Fibroblast of pulmonary artery (primary cell): ENCODE measurements at places on chromosomes 5 and 9.
A peak's percentile ranks its signal among the peaks of the same experiment; 100 is the strongest.

DNA sequence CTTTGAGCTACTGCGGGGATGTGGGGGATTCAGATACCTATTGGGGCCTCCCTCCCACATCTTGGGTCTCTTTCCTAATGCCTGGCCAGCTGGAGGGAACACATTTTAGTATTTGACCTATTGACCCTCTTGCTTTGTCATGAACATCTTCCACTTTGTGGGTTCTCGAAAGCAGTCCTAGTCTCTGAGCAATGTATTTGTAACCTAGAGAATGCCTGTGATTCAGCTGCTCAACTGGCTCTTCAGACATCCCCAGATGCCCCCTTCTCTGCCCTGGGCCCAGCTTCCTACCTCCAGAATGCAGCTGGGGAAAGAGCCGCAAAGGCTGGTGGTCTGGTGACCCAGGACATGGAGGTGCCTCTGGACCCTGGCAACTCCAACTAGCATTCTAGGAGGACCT is 32.2 kb downstream of the APTX start:
- DNase-seq = no peak

DNA sequence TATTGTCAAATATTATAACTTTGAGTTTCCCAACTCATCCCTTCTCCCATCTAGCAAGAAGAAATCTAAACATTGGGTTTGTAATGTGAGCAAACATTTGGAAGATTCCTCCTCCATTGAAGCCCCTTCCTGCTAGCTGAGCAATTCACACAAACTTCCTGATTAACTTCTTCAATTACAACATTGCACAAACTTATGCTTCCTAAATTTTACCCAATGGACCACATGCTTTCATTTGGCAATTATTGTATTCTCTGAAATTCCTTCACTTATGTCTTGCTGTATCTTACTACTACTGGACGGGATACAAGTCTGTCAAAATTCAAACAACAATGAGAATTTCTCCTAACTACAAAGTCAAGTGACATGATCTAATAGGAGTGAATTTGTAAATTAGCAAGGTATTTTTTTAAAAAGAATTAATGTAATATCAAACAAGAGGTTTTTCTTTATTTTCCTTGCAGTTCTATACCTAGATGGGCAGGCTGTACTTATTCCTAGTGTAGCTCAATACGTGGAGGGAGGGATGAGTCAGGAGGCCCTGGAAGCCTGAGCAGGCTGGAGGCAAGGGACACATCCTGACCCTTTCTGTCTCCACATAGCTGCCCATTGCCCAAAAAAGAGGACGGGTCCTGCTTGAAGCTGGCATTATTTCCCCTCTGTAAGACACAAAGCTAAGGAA is 11.8 kb upstream of the IFNW1 start:
- DNase-seq = peak; percentile 10

- peak; percentile 78 for DNase-seq
Observed at GRCh38 chr9:124771867-124772679, 962 bp upstream of the NR6A1 start.

- DNase-seq = peak; percentile 26
Observed at GRCh38 chr5:66242050-66242715, 98.1 kb downstream of the SREK1 start.

GRCh38 chr5:79578876-79579275 is 33.4 kb upstream of the TENT2 start:
- DNase-seq = no peak

- no peak for DNase-seq
Observed at GRCh38 chr5:2486373-2486772, 265.1 kb downstream of the IRX2 start.

- peak; percentile 80 for DNase-seq
Observed at GRCh38 chr5:9207817-9208418, 338.0 kb downstream of the SEMA5A start.

GRCh38 chr9:135440620-135441019 is 39.0 kb upstream of the PPP1R26 start:
- no peak for DNase-seq

DNA sequence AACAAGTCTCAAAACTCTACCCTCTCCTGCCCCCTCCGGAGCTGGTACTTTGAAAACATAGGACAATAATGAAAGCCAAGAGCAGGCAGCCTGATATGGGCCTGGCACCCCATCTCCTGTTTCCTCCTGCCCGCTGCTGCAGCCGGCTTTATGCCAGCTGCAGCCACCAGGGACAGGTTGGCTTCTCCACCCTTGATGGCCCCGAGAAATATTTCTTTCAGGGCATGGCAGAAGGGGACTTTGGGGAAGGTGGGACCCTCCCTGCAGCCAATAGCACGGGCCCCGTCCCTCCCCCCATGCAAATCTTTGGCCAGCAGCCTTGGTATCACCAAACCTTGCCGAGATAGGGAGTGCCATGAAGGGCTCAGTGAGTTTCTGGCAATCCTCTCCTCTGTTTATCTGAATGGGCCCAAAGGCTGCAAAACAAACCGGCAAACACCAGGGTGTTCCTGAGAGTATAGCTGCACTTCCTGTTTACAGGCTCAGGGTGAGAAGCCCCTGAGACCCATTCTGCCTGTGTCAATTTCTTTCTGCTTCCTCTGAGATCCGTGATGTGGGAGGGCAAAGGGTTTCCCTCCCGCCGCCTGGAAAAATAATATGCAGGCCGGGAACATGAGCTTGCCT is 73.4 kb upstream of the BOD1 start:
- DNase-seq = no peak

DNA sequence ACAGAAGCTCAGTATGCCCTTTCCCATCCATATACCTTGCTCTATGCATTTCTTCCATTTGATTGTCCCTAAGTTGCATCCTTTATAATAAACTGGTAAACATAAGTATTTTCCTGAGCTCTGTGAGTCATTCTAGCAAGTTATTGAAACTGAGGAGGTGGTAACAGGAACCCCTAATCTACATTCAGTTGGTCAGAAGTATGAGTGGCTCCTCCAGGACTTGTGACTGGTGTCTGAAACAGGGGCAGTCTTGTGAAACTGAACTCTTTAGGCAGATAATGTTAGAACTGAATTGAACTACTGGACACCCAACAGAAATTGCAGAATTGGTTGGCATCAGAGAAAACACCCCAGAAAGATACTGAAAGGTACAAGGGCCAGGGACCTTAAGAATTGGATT is 133.1 kb upstream of the POU5F2 start:
- peak; percentile 16 for DNase-seq

DNA sequence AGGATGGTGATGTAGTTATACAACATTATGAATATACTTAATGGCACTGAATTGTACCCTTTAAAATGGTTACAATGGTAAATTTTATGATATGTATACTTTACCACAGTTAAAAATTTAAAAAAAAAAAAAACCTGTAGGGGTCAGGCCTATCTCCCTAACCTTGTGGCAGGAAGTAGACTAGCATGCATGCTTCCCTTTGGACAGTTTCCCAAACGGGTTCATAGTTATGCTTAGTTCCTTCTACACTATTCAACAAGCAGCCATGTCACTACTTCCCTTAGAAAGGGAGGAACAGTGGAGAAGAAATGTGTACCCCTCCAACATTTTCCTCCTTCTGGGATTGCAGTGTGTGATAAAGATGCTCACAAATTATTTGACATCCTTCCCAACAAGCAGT is 32.5 kb downstream of the IDNK start:
- no peak for DNase-seq

DNA sequence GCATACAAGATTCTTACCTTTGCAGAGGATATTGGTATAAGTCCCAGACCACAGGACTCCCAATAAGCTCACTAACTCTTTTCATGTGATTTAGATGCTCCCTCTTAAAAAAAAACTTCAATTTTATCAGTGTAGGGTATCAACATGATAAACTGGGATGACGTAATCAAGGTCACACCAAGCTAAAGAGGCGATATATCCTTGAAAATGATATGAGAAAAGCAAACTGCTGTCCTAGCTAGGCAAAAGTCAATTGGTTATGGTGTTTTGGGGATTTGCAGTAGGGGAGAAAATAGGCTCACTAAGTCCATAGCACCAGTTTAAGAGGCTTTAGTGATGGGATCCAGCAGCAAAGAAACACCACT is 354.4 kb downstream of the DIRAS2 start:
- no peak for DNase-seq

GRCh38 chr5:152736906-152737305 is 331.8 kb upstream of the NMUR2 start:
- no peak for DNase-seq

- no peak for DNase-seq
Observed at GRCh38 chr9:107674721-107675277, 185.2 kb upstream of the KLF4 start.

DNA sequence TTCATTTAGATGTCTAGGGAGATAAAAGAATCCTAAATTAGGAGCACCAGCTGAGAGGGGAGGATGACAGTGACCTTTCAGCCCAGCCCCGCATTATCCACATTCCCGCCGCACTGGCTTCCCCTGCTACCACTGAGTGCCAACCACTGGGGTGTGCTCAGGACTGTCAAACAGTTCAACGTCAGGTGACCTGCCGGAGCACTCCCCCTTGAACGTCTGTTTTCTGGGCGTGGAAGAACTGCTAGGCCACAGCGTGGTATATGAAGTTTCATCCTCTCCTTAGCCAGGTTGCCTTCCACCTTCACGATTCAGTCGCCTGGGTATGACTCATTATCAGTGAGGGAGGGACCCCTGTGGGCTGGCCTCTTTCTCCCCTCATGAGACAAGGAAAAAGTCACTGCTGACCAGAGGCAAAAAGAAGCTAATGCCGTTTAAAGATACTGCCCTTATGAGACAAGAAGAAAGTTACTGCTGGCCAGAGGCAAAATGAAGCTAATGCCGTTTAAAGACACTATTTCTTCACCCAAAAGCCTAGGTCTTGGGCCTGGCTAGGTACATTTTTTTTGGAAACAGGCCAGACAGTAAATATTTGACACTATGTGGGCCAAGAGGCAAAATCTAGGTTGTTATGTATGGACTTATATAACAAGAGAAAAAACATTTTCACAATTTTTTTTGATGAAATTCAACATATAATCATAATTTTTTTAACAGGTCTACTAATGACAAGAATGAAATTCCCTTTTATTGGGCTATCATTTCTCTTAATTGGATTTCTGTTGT is 4.6 kb downstream of the NMRK1 start:
- DNase-seq = no peak

DNA sequence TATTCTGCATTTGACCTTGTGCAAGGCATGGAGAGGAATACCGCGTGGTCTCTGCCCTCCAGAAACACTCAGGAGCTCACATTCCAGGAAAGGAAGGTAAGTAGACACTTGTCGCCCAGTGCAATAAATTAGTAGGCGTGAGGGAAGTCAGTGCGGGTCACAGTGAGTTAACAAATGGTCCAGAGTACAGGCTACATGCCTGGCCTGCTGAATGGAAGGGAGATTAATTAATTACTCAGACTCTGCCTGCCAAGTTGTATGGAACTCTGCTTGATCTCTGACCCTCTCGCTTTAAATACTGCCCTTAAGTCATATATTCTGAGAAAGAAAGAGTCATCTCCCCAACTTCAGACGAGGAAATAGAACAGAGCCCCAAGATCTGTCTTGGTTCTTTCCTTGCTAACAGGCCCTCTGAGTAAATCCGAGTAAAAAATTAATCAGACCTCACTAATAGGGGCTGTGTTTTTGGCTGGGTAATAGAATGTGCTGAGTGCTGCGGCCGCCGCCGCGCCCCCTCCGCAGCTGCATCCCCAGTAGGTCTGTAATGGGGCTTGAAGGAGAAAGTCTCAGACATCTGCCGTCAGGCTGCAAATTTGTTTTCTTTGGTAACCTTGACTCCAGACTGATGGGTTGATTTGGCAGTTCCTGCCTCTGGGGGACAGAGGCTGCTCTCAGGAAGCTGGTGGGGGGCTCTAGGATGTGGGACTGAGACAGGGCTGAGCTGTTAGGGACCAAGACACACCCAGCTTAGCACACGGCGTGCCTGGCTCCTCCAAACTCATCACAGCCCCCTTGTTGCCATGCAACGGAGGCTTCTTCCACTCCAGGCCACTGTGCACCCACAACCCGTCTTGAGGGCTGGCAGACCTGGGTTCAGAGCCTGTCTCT is 144.4 kb downstream of the NSG2 start:
- no peak for DNase-seq

- DNase-seq = peak; percentile 61
Observed at GRCh38 chr5:78639791-78640190, 8.8 kb downstream of the LHFPL2 start.
